ENCODE measurements at places on chromosomes 1 and 21.

GRCh38 chr1:15157524-15158399 is 4.2 kb downstream of the TMEM51 start:
- no peak for DNase-seq

DNA sequence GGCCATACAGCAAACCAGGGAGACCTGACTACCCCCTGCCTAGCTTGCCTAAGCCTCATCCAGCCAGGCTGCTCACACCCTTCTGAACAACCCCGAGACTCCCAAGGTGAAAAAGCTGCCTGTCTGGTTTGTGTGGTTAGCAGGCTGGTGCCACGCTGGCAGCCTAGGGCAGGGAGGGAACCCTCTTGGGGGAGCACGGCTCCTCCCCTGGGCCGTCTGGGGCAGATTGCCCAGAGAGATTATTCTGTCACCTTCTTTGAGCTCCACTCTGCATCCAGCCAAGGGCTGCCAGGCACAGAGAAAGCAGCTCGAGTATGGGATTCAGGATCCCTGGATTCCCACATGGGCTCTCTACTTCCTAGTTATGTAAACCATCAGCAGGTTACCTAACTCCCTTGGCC is 27.5 kb upstream of the TCEA3 start:
- DNase-seq, result no peak

DNA sequence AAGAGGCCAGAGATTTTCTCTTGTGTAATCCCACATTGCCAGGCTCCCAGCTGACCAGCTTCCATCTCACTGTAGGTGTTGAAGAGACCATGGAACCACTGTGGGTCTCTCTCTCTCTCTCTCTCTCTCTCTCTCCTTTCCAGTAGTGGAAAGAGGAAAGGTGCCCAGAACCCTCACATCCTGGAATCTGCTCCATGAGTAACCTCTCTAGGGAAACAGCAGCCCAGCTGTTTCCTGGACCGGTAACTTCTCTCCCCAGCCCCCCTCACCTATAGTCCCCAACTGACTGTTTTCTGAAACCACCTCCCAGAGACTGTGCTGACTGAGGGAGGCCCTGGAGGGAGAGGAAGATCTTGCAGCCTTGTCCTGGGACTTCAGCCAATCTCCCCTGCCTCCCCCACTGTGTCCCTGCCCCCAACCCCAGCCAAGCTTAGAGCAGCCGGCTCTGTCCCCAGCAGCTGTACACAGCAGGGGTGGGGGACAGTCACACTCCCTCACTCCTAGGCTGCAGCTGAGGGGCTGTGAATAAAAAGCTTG is 20.6 kb upstream of the SLC45A3 start:
- DNase-seq, result no peak

GRCh38 chr1:167223144-167224103 is 2.7 kb downstream of the POU2F1 start:
- no peak for DNase-seq
